ENCODE measurements at places on chromosomes 2 and 18.

GRCh38 chr2:175233135-175233719, 51.7 kb upstream of the ATP5MC3 start:
- no peaks in the 10 kb centered on the region for H3K4me1 ChIP-seq
- no peaks in the 10 kb centered on the region for H3K36me3 ChIP-seq
- H3K27me3 ChIP-seq = peaks cover 2% of the 10 kb centered on the region
- no peak overlapping the region for H3K4me3 ChIP-seq
- no peak for DNase-seq

DNA sequence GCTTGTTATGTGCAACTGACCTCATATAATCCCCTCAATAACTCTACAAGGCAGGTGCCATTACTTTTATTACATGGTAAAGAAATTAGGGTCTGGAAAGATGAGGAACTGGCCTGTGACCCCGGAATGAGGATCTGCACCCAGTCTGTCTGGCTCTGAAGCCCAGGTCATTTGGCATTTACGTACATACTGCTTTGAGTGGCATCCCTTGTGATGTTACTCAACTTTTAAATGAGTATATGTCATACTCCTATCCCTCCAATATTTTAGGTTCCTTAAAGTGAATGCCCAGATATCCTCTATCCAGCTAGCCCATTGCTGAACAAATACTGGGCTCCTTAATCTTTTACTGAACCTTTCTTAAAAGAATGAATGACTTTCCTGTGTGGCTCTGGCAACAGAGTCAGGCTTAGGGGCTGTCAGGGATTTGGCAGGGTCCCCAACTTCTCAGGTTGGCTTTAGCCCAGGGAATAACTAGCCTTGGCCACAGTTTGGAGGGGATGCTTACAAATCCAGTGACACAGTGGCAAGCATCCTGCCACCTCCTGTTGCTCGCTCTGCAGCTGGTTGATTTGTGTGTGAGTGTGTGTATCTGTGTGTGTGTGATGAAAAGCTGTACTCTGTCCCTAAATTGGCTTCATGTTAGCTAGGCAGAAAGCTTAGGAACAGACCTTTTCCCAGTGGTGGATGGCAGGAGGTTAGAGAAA, 3.4 kb upstream of the CXCR4 start:
- DNase-seq = no peak
- H3K4me1 ChIP-seq = peaks cover 31% of the 10 kb centered on the region
- no peak overlapping the region for H3K27ac ChIP-seq

DNA sequence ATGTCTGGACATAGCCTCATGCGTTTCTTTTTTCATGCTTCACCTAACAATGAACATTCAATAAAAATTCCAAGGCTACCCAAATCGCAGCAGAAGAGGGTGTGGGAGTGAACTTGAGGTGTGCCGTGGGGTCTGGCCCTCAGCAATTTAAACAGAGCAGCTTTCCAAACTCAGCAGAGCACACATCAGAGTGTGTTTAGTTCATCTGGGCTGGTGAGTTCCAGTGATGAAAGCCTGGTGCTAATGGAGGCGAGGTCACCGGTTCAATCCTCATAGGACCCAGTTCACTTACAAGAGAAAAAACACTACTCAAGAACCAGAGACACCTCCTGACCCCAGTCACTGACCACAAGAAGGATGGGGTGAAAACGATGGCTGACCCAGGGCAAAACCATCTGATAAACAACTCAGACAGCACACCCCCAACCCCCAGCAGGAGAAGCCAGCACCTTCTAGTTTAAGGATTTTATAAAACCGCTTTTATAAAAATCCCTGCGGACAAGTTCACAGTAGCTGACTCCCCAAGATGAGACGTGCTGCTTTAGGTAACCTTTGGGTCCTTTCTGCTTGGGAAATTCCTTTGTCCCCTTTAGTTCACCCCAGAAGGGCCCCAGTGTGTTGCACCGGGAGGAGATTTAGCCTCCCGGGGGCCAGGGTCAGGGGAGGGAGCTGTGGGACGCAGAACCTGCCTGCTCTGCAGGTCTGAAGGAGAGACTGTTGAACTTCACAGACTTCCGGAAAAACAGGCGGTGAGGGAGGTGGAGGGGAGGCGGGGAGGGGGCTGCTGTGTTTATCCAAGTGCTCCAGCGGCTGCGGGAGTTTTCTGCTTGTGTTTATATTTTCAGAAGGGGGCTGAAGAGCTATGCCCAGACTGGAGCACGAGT, 152.7 kb upstream of the SOX11 start:
- H3K4me1 ChIP-seq = no peaks in the 10 kb centered on the region
- DNase-seq = no peak
- no peaks in the 10 kb centered on the region for H3K36me3 ChIP-seq
- no peak overlapping the region for H3K27ac ChIP-seq
- no peaks in the 10 kb centered on the region for H3K27me3 ChIP-seq

DNA sequence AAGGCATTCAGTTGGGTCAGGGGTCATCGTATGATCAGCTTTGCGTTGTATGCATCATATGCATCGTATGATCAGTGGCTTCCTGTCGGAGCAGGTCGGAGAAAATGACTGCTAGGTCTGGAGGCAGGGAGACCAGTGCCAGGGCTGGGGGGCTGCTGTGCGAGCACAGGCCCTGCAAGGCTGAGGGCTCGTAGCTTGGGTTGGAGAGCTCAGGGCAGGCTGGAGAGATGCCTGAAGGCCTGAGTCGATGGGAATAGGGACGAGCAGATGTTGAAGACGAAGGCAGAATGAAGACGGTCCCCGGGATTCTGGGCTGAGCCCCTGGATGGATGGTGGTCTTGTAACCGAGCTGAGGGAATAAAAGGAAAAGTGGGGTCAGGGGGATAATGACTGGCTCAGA, 25.3 kb upstream of the ACKR3 start:
- DNase-seq = no peak
- H3K36me3 ChIP-seq = peaks cover 21% of the 10 kb centered on the region
- no peak overlapping the region for H3K4me3 ChIP-seq
- no peaks in the 10 kb centered on the region for H3K27me3 ChIP-seq
- H3K4me1 ChIP-seq = peaks cover 71% of the 10 kb centered on the region

DNA sequence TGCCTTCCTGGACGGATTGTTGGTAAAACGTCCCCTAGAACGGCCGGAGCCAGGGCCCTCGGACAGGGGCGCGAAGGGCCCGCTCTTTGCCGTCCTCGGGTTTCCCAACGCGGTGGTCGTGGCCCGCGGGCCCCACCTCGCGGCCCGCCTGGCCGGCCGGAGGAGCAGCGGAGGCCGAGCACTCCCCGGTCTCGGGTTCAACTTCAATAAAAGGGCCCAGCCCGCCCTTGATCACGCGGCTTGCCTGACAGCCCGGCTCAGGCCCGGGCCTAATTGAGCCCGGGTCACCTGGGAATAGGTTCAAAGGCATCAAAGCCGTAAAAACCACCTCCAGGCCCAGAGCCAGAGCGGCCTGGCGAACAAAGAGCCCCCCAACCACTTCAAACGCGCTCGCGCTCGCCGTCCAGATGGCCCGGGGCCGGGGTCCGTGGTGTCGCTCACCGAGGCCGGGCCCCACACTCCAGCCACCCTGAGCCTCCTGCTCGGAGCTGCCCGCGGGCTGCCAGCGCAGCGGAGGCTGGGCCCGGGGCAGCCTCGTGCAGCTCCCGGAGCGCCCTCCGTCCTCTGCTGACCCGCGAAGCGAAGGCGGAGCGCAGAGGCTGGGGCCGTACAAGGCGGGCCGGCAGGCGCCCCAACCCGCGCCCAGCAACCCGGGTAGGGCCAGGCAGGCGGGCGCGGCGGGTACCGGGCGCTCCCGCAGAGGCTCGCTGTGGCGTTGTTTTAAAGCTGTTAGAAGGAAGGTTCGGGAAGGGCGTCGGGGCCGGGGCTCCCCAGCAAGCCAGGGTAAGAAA, 1.1 kb upstream of the TWIST2 start:
- H3K36me3 ChIP-seq = no peaks in the 10 kb centered on the region
- H3K27ac ChIP-seq = no peak overlapping the region
- no peak overlapping the region for H3K4me3 ChIP-seq
- H3K4me1 ChIP-seq = no peaks in the 10 kb centered on the region

GRCh38 chr2:181421131-181421458, 36.1 kb upstream of the ITGA4 start:
- no peaks in the 10 kb centered on the region for H3K27me3 ChIP-seq
- H3K4me3 ChIP-seq = no peak overlapping the region
- no peak for DNase-seq
- H3K36me3 ChIP-seq = no peaks in the 10 kb centered on the region
- H3K27ac ChIP-seq = no peak overlapping the region
- no peaks in the 10 kb centered on the region for H3K4me1 ChIP-seq

All from CD4-positive, CD25-positive, alpha-beta regulatory T cell (primary cell).